ENCODE measurements at places on chromosomes 11 and 22.
A peak's percentile ranks its signal among the peaks of the same experiment; 100 is the strongest.

DNA sequence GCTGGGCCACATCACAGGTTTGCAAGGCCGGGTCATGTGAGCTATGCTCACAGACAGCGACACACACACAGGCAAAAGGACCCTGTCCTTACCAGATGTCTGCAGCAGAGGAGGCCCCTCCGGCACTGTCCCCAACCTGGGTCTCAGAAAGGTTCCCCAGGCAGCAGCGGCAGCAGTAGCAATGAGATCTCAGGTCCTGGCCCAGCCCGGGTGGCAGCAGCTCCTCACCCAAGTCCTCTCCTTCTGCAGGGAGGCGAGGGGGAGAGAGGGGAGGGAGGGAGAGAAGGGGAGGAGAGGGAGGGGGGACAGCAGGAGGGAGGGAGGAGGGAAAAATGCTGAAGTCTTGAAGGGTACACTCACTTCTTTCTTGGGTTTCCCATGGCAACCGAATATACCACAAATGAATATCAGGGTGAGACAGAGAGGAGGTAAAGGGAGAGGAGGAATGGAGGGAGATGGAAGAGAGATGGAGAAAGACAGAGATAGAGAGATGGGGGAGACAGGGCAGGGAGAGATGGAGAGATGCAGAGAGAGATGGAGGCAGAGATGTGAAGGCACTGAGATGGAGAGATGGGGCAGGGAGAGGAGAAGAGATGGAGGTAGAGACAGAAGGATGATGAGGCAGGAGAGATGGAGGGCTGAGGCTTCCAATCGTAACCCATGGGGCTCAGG is 9.5 kb downstream of the ELFN2 start:
- no peak for DNase-seq

- DNase-seq = no peak
Observed at GRCh38 chr11:36574486-36574885, 6.7 kb downstream of the RAG1 start.

DNA sequence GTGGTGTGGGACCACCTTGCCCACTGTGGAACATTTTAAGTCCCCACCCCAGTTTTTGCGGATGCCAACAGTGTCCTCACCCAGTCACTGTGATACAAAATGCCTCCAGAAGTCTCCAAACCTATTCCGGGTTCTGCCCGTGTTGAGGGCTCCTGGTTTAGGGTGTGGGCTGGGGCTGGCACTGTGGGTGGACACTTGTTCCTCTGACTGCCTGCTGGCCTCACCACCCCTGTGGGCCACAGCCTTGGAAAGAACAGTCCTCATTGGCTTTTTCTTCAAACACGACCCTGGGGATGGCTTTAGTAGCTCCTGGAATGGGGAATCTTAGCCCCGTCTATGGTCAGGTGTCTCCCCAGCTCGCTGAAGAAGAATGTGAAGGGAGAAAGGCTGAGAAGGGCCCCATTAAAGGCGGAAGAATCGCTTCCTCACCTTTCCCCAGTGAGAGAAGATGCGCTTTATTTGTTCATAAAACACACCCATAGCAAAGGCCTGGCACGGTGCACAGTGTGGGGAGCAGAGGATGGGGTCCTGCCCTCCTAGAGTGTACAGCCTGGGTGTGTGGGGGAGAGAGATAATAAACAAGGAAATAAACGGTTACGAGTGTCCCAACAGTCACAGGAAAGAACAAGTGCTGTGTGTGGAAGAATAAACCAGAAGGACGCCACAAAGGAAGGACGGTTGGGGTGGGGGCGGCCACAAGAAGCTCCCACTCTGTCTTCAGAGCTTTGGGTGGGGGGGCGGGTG is 91.6 kb upstream of the SLC22A12 start:
- DNase-seq = peak; percentile 4

- no peak for DNase-seq
Observed at GRCh38 chr22:22702237-22703202, 58.1 kb downstream of the GGTLC2 start.

DNA sequence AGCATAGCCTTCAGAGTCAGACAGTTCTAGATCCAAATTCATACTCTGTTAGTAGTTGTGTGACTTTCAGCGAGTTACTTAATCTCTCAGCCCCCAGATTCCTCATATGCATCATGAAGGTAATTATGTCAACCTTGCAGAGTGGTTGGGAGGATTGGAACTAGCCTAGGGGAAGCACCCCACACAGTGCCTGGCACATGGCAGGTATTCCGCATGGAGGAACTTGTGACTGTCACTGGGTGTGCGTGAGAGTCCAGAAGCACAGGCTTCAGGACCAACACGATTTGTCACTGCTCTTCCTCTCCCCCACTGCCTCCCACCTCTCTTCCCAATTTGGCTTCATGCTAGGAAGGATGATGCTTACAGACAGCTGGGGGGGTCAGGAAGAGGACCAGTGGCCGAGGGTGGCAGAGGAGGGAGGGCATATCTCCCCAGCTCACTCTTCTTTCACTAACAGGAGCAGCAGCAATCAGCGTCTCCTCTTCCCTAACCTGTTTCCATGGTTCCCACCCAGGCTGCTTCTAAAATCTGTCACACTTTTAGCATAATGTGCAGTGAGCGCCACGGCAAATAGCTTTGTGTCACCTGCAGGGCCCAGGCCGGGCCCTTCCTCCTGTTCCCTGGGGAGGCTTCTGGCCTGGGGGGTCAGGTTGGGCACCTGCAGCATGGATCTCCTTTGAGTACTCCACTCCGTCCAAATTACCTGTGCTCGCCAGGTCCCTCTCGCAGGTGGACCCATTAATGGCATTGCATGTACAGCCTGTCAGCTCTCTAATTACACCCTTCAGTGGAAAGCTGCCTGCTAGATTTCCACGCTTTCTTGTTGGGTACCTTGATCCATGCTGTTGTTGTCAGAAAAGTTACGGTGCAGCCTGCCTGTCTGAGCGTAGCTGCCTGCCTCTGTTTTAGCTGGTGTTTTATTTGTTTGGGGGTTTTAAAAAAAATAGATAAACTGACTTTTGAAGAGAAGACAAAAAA is 400.4 kb downstream of the NXPE2 start:
- no peak for DNase-seq

- DNase-seq = no peak
Observed at GRCh38 chr11:1009991-1010390, 26.5 kb downstream of the MUC6 start.

GRCh38 chr11:7449211-7449840 is 36.0 kb upstream of the OLFML1 start:
- no peak for DNase-seq

All from AML-193 (cell line).